ENCODE measurements at places on chromosomes 7 and 10. TPM values are rescaled to one million over a fixed set of nuclear protein-coding genes. Genes with fewer than 3 reads are reported as not detected.

The GTF2I gene
- 96.8 TPM for total RNA-seq

- no peak for DNase-seq
Observed at GRCh38 chr7:30751696-30752273, at the start of gene INMT. Gene INMT (plus strand): TSS chr7:30752135. CDS start chr7:30752151, 16 bp downstream.

DNA sequence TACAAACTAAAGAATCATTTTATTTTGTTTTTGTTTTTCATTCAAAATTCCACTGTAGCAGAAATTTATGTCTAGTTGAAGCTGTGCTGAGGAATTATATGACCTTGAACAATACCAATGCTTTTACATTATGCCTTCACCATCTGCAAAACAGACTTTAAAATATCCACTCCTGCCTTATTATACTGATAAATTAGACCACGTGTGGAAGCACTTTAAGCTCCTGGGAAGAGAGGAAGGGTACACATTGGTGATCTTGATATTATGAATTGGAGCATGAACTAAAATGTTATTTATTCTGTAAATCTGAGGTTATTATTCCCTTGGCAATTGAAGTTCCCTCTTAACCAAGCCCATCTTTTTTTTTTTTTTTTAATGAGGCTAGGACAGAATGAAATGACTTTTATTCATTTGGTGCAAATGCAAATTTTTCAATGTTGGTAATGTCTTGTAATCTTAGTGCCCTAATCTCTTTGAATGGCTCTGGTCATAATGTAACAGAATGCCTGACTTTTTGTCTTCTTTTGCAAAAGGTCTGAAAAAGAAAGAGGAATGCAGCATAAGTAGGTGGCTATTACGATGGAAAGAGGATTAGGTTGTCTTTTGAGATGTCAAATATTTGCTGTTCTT is 139.9 kb upstream of the COBL start:
- DNase-seq = no peak

- no peak for DNase-seq
Observed at GRCh38 chr10:69344591-69345252, 66.4 kb downstream of the HK1 start.

The PPP3CB gene
- 11.4 TPM for total RNA-seq

The SPAG6 gene
- not detected for total RNA-seq

DNA sequence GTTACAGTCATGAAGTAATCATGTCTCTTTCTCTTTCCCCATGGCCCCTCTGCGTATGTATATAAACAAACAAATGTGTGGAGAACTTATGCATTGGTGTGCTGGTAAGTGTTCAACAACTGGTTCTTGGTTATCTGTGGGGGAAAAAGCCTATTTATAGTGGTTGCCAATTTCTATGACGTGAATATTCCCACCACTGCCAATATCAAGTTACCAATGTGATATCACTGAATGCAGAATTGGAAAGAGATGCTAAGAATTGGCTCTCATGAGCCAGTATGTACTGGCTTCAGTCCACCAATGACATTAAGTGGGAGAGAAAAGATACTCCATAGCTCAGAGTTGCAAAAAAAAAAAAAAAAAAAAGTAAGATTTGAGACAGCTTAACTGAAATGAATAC is 399.7 kb downstream of the REEP3 start:
- DNase-seq = no peak

The BCCIP gene
- 28.4 TPM for total RNA-seq

DNA sequence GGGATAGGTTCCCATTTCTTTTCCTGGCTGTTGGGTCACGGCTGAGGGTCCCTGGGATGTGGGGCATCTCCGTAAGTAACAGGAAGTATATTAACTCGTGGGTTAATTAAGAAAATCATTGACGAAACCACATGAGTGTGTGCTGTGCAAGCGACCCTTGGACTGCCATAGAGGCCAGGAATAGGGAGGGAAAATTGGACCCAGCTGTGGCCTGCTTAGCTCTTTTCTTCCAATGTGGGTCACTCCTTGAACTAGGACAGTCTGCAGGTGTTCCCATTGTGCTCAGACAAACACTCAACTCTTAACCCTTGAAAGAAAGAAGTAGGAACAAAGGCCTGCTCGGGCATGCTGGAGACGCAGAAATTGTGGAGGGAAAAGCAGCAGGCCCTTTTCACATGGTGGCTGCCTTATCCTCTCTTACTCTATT is 25.6 kb upstream of the PLEKHA1 start:
- DNase-seq = no peak
